Effector CD4-positive, alpha-beta T cell (primary cell): ENCODE measurements at places on chromosomes 7 and 10.

DNA sequence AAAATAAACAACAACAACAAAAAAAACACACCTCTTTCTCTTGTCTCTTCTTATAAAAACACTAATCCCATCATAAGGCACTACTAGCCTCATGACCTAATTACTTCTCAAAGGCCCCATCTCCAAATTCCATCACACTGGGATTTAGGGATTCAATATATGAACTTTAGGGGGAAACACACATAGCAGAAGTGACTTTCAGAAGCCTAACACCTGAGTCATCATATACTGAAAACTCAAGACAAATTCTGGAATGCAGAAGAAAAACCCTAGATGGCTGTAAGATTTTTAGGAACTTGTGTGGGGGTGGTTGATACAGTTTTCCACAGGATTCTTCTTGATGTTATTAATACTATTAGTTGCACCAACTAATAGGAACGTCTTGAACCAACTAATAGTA, 33.7 kb upstream of the CSTF2T start:
- no peak for DNase-seq

DNA sequence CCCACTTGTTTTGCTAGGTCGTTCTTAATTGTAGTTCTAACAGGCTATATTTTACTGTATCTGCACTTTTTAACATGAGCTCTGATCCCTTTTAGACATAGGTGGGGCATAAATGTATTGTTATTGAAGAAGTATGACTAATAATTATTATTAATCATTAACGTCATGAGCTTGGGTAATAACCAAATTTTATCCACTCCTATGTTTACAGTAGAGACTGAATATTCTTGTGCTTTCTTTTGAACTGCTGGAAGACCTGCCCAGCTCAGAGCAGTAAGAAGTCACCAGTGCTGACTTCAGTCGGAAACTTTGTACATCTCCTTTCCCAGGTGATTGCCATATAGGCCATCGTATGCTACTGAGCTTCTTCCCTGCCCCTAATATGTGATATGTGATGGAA, 18.7 kb downstream of the PKD2L1 start:
- DNase-seq = no peak

DNA sequence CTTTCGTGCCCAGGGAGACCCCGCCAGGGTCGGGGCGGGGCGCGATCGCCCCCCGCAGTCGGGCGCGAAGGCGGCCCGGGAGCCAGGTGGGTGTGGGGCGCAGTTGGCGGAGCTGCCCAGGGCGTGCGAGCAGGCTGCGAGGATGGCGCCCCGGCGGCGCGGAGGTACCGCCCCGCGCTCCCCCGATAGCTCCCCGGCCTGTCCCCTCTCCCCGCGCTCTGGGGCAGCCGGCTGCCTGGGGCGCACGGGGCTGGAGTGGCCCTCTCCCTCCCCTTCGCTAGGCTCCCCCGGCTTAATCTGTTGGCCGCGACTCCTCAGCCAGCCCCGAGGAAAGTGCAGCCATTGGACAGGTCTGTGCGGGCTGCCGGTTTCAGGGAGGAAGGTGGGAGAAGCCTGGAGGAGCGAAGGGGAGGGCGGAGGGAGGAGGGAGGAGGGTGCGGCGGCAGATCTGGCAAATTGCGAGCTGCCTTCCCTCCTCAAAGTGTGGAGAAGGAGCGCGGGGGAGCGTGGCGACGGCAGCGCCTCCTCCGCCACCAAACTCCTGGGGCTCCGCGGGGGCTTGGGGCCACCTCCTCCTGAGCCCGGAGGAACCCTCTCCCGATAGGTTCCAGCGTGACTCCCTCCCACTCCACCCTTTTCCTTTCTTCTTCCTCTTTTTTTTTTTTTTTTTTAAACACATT, 361 bp upstream of the PLXDC2 start:
- DNase-seq = no peak

DNA sequence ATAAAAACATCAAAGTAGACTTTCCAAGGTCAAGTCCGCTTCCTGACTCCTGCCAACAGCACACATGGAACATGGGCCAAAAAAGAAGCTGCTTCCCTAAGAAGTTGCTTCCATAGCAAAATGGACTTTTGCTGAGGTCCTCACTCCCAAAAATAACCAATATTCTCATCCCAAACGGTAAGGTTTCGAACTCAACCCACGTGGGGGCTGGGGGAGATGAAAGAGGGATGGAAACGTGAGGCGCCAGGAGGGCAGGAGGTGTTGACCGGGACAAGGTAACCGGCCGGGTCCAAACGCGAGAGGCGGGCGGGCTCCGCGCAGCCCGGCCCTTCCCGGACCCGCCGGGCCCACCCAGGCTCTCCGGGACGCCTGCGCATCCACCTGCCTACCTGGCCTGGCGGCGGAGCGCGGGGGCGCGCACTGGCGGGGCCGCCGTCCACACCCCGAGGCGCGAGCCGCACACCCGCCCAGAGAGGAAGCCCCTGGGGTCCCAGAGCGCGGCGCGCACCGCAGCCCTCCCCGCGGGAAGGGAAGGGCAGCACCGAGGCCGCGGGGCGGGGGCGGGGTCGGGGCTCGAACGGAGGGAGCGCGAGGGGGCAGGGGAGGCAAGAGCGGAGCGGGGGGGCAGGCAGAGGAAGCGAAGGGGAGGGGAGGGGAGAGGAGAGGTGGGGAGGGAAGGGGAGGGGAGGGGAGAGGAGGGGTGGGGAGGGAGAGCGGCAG, 742 bp downstream of the LMBR1 start:
- peak; percentile 56 for DNase-seq
